ENCODE measurements at places on chromosomes 13 and 19.

DNA sequence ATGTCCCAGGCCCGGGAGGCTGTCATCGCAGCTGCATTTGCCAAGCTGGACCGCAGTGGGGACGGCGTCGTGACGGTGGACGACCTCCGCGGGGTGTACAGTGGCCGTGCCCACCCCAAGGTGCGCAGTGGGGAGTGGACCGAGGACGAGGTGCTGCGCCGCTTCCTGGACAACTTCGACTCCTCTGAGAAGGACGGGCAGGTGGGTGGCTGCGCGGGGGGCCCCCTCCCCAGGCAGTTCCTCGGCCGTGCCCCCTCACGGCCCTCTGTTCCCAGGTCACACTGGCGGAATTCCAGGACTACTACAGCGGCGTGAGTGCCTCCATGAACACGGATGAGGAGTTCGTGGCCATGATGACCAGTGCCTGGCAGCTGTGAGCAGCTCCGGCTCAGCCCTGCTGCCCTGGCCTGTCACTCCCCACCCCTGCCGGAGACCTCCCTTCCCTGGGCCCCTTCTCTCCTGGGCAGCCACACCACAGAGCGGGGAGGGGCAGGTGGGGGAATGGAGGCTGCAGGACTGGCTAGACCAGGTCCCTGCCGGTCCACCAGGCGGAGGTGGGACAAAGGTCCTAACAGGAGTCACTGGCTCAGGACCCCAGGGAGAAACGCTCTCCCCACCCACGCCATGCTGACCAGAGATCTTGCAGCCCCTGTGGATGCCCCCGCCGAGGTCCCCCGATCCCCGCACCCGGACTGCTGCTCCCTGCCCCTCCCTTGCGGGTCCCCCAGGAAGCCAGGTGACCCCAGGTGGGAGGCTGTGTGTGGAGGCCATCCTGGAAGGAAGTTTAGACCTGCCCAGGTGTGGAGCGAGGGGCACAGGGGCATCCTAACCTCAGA, 1.1 kb downstream of the CAPS start:
- no peak for DNase-seq

DNA sequence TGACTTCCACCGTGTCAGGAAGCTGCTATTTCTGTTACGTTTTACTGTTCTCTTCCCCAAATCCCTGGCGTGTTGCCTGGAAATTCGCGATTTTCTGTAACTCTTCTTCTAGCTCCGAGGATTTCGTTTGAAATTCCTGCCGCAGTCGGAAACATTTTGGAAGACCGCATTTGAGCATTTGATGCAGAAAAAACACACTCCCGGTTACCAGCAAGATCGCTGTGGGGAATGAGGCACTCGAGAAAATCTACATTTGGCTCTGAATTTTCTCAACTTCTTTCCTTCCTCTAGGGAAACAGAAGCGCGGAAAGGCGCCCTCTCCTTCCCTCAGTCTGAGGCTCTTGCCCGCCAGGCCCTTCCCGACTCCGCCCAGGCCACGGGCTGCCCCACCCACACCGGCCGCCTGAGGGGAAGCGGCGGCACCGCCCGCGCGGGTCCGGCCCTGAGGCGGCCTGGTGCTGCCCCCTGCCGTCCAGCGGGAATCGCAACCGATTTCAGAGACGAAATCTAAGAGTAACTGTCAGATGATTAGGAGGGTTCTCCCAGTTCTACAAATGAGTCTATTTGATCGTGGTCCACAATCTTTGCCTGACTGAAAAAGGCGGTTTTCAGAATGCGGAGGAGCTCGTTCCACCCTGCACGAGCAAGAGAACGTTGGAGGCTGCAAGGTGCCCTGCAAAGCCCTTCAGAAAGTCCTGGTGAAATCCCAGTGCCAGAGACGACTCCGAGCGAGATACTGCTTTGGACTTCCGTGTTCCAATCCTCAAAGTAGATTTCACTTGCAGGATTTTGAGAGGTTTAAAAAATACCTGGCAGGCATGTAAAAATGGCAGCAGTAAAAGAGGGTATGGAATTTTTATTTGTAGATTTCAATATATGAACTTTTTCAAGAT, 18.4 kb upstream of the TUBGCP3 start:
- peak; percentile 95 for DNase-seq

DNA sequence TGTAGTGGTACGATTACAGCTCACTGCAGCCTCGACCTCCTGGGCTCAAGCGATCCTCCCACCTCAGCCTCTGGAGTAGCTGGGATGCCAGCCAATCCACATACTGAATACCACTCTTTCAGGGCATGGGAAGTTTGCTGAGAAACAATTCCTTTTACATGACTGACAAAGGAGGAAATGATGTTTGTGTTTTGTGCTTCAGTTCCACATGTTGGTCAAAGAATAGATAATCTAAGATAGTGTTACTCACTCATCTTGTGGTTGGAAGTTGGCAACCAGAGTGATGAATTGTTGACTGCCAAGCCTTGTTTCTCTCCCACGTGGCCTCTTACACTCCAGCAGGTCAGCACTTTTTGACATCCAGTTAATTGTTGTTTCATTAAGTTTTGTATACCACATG, 7.6 kb downstream of the MBD3L2B start:
- DNase-seq: peak; percentile 80

DNA sequence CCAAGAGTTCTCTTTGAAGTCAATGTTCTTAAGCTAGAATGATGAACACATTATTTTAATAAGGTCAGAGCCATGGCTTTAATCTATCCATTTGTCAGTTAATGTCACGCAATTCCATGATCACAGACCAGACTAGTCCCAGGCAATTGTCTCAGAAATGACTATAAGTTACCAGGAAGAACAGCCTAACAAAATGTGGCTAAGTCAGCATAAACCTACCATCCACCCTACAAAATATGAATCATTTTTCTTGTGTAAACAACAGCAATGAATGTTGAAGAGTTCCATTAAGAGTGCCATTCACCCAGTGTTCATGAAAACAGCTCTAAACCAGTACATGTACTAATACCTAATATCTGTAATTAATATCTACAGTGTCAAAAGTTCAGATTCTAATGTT, 127.5 kb downstream of the KCTD12 start:
- no peak for DNase-seq

DNA sequence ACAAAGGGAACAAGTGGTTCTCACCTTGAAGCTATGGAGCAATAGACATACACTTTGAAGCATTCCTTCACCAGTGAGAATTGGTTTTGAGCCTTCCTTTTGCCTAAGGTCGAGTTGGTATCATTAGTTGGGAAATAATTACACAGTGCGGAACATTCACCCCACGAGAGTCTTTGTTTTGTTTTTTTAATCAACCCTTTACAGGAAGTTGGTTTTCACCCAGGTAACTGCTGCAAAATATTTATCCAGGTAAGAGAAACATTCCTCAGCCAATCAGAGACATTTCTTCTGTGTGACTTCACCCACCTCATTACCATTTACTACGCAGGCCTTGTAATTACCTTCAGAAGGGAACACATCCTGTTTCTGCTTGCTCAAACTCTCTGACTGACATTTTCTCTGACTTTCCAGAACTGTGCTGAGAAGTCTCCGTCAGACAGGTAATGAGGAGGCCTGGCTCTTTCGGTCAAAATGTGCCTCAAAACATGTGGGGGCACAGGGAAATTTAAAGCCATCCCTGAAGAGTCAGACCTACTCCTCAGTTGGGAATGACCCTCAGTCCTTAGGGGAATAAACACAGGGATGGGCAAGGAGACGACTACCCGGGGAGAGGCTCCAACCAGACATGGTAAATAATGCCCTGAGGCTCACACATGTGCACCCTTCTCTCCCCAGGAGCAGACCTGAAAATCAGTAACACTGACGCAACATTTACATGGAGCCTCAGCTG, 22.7 kb upstream of the SERP2 start:
- DNase-seq: no peak

DNA sequence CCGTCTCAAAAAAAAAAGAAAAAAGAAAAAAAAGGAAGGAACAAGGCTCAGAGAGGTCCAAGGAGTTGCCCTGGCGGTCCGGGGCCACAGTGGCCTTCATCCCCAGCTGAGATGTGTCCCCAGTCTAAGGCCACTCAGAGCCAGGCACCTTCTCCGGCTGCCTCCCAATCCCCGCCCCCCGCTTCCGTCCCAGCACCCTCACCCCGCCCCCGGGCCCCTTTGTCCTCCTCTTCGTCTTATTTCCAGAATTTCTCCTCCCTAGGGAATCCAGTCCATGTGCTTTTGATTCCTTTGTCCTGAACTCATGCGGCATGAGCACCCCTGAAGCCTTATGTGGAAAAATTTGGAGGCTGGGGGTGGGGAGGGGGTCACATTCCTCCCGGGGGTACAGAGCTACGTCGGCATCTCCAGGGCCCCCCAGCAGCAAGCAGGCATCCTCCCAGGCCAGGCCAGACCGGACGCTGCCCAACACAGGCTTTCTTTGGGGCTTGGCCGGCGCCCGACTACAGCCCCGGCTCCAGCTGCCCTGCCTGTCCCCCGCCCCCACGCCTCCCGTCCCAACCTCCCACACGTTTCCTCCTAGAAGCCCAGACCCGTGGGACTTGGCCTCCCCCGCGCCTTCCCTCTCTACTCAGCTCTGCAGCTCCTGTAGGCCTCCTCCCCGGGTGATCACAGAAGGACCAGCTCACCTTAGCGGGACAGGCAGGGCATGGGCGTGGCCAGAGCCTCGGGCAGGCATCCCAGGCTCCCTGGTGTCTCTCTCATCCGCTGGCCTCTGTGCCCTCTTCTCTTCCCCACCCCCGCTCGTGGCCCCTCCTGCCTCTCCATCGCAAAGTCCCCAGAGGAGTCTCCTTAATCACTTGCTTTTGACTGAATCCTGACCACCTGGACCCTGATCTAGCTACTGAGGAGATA, 17.8 kb upstream of the ADGRE5 start:
- peak; percentile 74 for DNase-seq

DNA sequence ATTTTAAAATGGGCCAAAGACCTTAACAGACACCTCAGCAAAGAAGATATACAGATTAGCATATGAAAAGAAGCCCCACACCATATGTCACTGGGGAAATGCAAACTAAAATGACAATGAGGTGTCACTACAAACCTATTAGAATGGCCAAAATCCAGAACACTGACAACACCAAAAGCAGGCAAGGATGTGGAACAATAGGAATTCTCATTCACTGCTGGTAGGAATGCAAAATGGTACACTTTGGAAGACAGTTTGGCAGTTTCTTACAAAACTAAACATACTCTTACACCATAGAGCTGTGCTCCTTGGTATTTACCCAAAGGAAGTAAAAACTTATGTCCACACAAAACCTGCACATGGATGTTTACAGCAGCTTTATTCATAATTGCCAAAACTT, 23.1 kb downstream of the ELF1 start:
- DNase-seq: no peak

All from inflammatory macrophage (primary cell).